DMS79 treated with DMSO at 0.1 percent for 48 hours (cell line): ENCODE measurements at places on chromosomes 16 and 17.
A peak's percentile ranks its signal among the peaks of the same experiment; 100 is the strongest.

DNA sequence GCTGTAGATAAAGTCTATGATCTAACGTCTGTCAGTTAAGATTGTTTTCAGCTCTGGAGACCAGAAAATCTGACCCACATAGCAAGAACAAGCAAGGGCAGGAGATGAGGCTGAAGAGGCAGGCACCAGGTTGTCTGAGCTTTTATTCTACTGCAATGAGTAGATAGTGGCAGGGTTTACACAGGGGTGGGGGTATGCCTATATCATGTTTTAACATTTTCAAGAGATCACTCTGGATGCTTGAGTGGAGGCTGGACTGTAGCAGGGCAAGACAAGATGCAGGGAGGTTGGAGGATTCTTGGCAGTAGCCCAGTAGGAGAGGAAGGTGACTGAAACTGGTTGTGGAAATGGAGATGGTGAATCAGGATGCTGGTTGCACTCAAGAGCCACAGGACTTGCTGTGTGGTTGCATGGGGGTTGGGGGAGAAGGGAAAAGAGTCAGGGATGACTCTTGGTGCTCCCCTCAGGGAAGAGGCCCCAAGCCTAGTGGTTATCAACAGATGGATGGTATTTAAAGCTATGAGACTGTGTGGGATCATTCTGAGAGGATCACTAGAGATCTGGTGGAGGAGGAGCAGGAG, 143.1 kb upstream of the KCNJ18 start:
- no peak for DNase-seq

- no peak for DNase-seq
These were observed 6.5 kb downstream of the C16orf90 start for GRCh38 chr16:3488801-3489200.

DNA sequence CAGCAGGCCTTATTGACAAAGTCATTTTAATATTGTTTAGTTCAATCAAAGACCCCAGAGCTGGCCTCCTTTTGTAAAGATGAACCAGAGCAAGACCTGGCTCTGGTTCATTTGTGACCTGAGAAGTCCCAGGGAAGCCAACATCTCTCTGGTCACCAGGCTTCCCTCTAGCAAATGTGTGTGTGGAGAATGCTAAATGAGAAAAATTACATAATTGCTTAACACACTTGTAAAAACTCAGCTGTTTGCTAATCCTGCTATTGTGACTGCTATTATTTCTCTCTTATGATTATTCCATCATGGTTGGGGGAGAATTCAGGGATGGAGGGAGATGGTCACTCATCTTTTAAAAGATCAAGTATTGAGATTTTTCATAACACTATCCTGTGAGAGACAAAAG, 94.3 kb upstream of the CLEC3A start:
- no peak for DNase-seq

DNA sequence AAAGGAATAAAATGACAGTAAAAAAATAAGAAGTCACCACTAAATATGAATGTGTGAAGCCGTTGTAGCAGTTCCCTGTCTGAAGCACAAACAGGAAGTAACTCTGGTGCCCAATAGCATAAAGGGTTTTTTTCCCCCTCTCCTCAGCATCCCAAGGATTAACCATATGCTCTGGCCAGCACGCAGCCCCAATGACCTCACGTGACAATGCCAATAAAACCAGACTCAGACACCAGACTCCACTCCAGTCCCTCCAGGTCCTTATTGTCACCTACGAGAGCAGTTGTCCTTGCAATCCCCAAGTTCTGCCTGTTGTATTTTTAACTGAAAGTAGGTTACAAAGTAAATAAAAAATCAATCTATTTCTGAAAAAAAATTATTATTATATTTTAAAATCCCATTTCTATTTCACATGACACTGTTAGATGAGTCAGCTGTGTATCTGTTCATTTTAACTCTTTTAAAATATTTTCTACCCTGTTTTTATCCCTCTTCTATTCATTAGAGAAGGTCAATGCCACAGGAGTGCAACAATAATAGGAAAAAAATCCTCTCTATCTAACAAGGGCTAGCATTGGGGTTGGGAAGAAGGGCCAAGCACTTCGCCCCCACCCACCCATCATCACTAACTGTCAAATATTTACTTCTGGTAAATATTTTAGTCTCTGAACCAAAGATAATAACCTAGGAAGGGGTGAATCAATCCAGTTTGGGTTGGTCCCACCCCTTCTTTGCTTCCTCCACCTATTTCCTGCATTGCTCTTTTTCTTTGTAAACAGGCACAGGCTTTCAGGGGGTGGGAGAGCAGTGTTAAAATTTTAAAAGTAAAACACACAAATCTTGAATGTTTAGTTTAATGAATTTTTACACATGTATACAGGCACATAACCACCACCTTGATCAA, 6.6 kb downstream of the PRAC1 start:
- no peak for DNase-seq

- no peak for DNase-seq
These were observed 2.4 kb upstream of the APRT start for GRCh38 chr16:88814144-88814502.

- peak; percentile 37 for DNase-seq
These were observed 2.5 kb upstream of the STARD3 start for GRCh38 chr17:39634384-39634871.

GRCh38 chr16:12750554-12750918, 53.2 kb downstream of the CPPED1 start:
- DNase-seq = no peak

DNA sequence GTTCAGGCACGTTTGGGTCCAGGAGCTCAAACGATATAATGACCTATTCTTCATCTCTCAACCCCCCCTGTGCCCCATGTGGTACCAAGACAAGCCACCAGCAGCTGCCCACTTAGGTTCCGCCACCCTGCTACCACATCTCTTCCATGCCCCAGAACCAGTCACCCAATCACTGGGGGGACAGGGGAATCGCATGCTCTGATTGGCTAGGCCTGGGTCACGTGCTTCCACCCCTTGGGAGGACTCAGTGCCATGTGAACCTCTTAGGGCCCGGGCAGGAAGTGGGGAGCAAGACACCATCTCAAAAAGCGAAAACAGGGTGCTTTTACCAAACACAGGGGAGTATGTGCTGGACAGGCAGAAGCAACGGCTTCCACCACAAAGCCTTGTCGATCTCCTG, 91.3 kb downstream of the KATNIP start:
- DNase-seq = no peak

- DNase-seq = no peak
These were observed 132.3 kb upstream of the FAM20A start for GRCh38 chr17:68733241-68734176.

DNA sequence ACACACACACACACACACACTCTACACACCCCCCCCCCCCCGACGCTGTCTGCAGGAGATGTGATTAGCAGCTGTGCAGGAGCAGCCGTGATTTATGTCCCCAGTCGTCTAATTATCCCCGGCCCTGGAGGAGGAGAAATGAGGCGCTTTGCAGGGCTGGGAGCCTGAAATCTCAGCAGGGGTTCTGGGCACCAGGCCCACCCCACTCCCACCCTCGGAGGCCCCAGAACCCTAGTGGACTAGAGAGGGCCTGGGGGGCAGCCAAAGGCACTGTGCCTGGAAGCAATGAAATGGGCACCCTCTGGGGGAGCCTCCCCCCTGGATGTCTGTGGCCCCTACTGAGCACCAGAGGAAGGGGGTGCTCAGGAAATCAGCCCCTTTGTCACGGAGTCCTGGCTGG, 134.2 kb upstream of the CIBAR2 start:
- no peak for DNase-seq

DNA sequence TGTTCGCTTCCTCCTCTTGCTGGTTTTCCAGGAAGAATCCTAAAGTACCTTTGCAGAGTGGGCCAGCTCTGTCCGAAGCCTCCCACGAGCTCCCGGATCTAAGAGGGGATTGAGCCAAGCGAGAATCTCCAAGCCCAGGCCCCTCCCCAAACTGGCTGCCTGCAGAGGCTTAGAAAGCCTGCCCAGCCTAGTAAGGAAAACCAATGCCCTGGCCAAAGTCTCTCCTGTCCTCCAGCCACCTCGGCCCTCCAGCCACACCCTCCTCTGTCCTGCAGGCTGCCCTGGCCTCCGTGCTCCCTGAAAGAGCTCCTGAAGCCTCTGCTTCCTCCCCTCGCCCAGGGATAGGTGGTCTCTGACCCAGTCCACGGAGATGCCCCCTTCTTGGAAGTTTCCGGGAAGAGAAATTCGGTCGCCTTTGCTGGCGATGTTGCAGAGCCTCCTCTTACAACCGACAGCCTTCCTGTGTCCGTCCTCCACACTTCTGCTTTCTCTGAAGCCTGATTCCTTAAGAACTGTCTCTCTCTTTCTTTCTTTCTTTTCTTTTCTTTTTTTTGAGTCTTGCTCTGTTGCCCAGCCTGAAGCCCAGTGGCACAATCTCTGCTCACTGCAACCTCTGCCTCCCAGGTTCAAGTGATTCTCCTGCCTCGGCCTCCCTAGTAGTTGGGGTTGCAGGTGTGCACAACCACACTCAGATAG, 54.9 kb upstream of the TOB1 start:
- DNase-seq = no peak

DNA sequence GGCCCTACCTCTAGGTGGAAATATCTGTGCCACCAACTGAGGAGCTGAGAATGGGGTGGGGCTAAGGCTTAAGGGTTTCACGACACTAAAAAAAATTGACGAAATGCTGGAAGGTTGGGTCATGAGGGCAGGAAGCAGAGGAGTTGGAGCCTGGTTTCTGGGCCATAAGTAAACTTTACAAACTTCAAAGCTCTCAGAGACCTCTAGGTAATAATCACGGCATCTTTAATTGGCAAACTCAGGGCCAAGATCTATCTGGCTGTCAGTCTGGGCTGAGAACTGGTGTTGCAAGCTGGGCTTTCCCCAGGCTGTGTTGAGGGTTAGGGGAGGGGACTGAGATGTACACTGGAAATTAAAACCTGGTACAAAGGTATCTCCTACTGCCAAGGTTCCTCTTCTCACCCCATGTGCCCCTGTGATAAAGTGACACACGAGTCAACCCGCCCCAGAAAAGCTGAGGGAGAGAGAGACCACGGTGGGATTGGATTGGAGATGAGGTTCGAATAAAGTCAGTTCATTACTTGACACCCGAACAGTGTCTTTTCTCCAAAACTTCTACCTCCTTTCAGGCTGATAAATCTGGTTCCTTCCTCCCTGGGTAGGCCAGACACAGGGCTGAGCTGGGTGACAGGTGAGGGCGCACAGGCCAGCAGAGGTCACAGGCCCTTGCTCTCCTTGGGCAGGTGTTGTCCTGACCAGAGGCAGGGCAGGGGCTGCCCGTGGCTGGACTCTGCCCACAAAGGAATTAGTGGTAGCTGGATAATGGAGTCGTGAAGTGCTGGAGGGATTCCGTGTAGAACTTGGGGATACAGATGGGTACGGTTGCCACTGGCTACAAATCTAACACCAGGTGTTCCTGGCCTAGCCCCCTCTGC, 4.0 kb upstream of the ZNF768 start:
- DNase-seq = no peak

GRCh38 chr16:23274968-23275367, 27.1 kb upstream of the SCNN1B start:
- DNase-seq = no peak

DNA sequence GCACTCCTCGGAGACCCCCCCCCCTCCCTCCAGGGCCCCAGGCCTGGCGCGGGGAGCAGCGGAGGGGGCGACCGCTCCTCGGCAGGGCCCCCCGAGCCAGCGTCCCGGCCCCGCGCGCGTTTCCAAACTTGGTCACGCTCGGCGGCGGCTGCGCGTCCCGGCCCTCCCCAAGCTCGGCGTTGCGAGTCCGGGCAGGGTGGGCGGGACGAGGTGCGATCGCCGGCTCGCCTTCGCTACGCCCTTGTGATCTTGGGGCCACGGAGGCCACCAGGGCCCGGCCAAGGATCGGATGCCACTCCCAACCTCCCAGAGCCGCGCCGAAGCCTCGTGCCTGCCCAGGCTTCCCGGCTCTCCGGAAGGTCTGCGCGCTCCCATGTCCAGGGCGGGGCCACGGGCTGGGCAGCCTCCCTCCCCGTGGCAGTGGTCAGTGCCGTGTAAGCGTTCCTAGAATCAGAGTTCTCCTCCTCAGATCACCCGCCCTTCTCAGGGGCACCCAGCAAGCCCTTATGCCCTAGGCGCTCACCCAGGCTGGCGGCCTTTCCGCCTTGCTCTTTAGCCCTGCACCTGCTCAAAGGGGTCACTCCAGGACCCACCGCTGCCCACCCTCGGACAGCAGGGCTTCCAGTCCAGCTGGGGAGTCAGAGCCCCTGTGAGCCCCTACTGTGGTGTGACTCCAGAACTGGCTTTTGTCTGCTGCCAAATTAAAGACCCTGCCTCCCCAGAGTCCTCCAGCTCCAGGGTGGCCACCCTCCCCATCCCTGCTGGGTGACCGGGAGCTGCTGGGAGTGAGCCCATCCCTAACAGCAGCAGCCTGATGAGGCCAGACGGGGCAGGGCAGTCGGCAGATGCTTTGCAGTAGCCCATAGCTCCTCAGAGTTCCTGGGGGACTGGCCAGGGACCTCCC, 12.2 kb upstream of the MRPS23 start:
- no peak for DNase-seq

GRCh38 chr16:79598348-79599181, 2.0 kb downstream of the MAF start:
- DNase-seq = peak; percentile 28

DNA sequence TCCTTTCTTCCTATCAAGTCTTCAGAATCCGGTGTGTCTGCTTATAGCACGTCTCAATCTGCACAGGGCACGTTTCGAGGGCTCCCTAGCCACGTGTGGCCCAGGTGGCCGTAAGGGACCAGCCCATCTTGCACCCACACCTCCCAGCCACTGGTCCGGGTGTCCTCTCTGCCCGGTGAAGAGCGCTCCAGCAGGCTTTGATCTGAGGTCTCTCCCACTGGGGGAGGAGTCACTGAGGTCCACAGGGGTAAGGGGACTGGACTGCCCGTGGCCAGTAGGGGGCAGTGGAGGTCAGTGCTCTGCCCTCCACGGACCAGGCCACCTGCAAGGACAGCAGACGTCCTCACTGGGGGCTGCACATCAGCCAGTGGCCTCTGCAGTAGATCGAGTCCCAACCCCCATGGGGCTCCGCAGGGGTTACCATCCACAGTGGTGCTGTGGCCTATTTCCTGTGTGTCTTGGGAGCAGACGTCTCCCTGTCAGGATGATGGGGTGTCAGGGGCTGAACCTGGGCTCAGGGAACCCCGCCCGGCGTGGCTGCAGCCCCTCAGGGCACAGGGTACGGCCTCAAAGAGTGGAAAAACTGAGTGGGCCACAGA, 204.1 kb upstream of the CIBAR2 start:
- no peak for DNase-seq

DNA sequence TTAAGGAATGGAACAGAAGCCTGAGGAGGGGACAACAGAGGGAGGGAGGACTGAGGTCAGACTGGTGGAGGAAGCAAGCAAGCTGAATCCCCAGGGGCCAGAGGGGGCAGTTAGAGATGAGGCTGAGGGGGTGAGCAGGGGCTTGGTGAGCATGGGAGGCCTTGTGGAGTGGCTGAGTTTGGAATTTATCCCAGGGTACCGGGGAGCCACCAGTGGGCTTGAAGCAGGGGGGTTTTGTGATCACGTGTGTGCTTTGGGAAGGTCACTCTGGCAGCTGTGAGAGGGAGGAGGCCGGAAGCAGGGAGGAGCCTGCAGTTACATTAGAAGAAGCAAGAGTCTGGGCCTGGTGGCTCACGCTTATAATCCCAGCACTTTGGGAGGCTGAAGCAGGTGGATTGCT, 9.8 kb upstream of the CTCF start:
- no peak for DNase-seq

DNA sequence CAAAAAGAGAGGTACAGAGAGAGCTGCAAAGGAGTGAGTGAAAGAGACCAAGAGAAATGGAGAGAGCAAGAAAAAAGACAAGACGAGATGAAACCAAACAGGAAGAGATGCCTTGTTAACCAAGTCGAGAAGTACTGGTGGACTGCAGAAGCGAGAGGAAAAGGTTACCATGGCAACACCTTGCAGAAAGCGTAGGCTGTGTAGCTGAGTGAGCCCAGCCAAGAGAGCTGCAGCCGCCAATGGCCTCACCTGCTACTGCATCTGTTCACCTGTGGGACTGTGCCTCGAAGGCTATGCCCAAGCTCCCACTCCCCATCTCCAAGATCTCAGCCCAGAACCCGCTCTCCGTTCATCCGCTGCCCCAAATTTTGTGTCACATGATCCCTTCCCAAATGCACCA, 161.3 kb downstream of the SLC39A11 start:
- DNase-seq = peak; percentile 29
